ENCODE measurements at places on chromosomes 7 and 10.

DNA sequence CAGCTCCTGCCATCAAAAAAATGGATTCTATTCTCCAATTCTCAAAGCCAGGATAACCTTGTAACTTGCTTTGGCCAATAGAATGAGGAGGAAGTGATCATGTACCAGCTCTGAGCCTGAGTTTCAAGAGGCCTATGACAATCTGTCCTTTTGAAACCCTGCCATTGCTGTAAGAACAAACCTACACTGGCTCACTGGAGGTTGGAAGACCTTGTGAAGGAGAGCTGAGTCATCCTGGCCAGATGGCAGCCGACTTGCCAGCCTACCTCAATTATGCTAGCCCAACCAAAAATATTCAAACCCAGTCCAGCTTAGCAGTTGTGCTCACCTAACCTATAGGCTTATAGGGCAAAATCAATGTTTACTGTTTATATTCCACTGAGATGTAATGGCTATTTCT is 93.0 kb downstream of the HGF start:
- DNase-seq, result no peak

GRCh38 chr10:98299341-98299740 is 31.3 kb upstream of the LOXL4 start:
- no peak for DNase-seq

DNA sequence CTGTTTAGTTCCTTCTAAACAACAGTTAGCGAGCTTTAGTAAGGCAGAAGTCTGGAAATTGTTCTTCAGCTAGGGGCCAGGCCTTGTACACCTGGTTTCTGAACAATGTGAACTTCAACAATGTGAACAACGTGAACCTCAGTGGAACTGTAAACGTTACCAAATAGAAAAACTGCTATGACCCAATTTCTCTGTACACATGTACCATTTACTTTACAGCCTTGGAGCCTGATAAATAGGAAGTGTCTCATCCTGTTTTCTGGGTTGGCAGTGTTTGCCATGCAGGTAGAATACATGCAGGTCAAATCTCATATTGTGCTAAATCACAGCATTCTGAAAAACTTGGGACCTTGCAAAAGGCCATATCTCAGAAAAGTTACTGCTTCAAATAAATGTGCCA is 1.6 kb downstream of the STEAP4 start:
- DNase-seq, result no peak

GRCh38 chr7:22604246-22604645 is 104.3 kb upstream of the STEAP1B start:
- DNase-seq, result no peak
